Subcutaneous adipose tissue (tissue), 4 donors: ENCODE measurements at places on chromosomes 11 and 22. TPM values are rescaled to one million over a fixed set of nuclear protein-coding genes. Genes with fewer than 3 reads are reported as not detected.

The PEX26 gene
- total RNA-seq, result 25.8 TPM

The YAP1 gene
- total RNA-seq, result 122 TPM

The CFAP68 gene
- 28.9 TPM for total RNA-seq

The DAGLA gene
- 1.1 TPM for total RNA-seq

The CHRDL2 gene
- not detected for total RNA-seq

The FHIP1B gene
- 19.2 TPM for total RNA-seq

The NELL1 gene
- total RNA-seq, result not detected

The HORMAD2 gene
- not detected for total RNA-seq

The TSSK2 gene
- total RNA-seq, result not detected

The RIMBP3B gene
- total RNA-seq, result not detected

The OR5P2 gene
- not detected for total RNA-seq

The SEZ6L gene
- 0.33 TPM for total RNA-seq

The MB gene
- total RNA-seq, result not detected

The CHRNA10 gene
- total RNA-seq, result 0.49 TPM

The KIAA1671 gene
- total RNA-seq, result 7.6 TPM

The PGR gene
- total RNA-seq, result 5.5 TPM

The SAA2 gene
- 236 TPM for total RNA-seq

The BAIAP2L2 gene
- 1.6 TPM for total RNA-seq

The PPP2R5B gene
- 19.4 TPM for total RNA-seq

The PRR5L gene
- 24.8 TPM for total RNA-seq

The MUC6 gene
- total RNA-seq, result not detected
